Uterus (tissue), 4 donors: ENCODE measurements at places on chromosomes 2 and 18. TPM values are rescaled to one million over a fixed set of nuclear protein-coding genes. Genes with fewer than 3 reads are reported as not detected.

DNA sequence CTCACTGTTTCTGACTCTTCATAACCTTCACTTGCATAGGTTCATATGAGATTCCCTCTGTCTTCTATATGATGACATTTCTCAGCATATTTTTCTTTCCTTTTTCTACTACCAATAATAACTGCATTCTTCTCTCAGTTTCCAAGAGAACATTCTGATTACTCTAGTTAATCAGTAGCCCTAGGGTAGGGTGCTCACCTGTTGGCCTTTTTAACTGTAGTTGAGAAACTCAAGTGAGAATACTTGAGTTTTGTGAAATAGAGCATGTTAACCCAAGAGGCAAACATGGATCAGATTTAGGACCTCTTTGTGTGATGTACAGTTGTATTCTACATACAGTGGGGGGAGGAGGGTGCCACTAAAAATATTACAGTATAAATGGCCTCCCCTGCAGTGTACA lies 308.0 kb downstream of the CMPK2 start:
- H3K4me3 ChIP-seq: no peak overlapping the region
- H3K36me3 ChIP-seq: no peaks in the 10 kb centered on the region
- H3K4me1 ChIP-seq: no peaks in the 10 kb centered on the region
- H3K27me3 ChIP-seq: no peaks in the 10 kb centered on the region

DNA sequence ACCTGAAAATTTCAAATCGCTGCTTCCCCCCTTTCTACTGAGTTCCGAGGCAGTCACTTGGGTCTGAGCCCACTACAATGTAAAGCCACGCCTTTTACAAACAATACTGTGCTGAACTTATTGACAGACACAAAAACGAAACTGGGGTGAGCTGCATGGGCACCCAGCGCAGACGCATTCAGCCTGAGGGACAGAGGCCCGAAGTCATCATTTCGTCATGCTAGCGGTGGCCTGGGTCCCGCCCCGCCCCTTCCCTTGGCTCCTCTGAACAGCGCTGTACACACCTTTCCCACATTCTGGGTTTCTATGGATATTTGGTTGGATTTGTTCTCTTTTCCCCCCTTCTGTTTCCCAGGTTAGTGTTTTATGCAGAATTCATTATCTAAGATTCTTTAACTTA lies 71.7 kb downstream of the EIPR1 start:
- H3K27me3 ChIP-seq: no peaks in the 10 kb centered on the region
- no peak for DNase-seq
- no peaks in the 10 kb centered on the region for H3K36me3 ChIP-seq
- H3K4me1 ChIP-seq: no peaks in the 10 kb centered on the region

- H3K27ac ChIP-seq: no peak overlapping the region
- peaks cover 10% of the 10 kb centered on the region for H3K4me1 ChIP-seq
- H3K36me3 ChIP-seq: no peaks in the 10 kb centered on the region
- no peak for DNase-seq
- H3K4me3 ChIP-seq: no peak overlapping the region
- H3K27me3 ChIP-seq: no peaks in the 10 kb centered on the region
Measured at GRCh38 chr2:235500110-235500760, 6.4 kb downstream of the AGAP1 start.

DNA sequence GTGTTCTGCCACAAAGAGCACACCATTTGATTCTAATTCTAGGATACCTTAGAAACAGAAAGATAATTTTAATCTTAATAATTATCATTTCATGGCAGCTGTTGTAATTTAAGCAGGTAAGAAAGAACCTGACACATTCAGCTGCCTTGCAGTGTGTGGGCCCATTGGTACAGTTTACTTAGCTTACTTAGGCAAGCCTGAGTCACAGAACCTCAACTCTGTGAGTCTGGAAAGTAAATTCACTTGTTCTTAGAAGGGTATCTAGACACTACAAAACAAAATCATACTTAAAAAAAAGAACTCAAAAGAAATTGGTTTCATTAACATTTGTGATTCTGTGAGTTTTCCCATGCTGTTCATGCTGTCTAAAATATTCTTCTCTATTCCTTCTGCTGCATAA lies 956.3 kb upstream of the SLC39A10 start:
- no peaks in the 10 kb centered on the region for H3K36me3 ChIP-seq
- H3K27ac ChIP-seq: no peak overlapping the region
- no peak overlapping the region for H3K4me3 ChIP-seq
- DNase-seq: no peak
- no peaks in the 10 kb centered on the region for H3K27me3 ChIP-seq
- no peaks in the 10 kb centered on the region for H3K4me1 ChIP-seq

The LRRTM4 gene
- total RNA-seq: 38.4 TPM
